ENCODE measurements at places on chromosomes 3 and 15.

- DNase-seq: no peak
These were observed 775 bp downstream of the C3orf33 start for GRCh38 chr3:155805204-155805801.

GRCh38 chr3:4153771-4154170 lies 149.4 kb upstream of the SETMAR start:
- no peak for DNase-seq

DNA sequence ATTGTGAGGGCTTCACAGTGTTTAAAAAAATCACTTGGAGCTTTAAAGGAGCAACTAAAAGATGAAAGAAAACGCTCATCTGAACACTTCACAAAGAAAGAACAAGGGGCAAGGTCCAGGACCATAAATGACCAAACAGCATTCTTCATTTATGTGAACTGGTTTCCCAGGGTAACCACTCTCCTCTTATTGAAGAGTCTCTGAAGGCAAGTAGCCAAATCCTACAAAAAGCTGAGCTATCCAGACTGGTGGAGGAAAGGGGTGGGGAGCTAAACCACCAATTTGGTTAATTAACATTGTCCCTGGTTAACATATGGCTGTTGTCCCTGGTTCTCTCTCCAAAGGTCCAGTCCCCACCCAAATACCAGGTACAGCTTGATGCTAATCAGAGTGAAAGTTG lies 58.1 kb downstream of the OSBPL10 start:
- DNase-seq: no peak

DNA sequence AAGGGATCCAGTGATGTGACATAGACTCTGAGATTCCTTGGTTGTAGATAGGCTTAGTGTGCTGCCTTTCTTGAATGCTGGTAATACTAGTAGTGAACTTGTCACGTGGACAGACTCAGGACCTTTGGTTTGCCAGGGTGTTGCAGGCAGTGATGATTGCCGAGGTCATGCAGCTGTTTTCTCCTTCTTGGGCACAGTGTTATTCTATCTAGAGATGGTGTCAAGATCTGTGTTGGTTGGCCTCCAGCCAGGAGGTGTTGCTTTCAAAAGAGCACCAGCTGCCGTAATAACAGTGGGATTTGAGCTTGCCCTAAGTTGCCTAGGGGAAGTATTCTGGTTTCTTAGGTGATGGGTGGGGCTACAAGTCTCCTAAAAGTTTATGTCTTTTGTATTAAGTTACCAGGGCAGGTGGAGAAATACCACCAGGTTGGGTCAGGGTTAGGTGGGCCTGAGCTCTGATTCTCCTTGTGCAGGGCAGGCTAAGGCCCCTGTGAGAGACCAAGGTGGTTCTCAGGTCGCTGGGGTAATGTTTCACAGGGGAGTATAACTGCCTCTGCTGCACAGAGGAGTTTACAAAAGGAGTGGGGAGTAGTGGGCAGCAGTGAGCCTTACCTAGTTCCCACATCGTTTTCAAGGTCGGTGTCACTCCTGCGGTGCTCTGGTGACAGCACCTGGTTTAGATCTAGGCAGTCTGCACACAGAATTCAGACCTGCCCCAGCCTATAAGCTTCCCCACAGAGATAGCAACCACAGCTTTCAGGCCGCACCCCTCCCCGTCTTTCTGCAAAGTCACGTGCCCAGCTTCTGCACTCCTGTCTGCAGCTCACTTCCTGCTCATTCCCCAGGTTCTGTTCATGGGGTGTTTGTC lies 350.3 kb downstream of the DOCK3 start:
- peak; percentile 71 for DNase-seq

DNA sequence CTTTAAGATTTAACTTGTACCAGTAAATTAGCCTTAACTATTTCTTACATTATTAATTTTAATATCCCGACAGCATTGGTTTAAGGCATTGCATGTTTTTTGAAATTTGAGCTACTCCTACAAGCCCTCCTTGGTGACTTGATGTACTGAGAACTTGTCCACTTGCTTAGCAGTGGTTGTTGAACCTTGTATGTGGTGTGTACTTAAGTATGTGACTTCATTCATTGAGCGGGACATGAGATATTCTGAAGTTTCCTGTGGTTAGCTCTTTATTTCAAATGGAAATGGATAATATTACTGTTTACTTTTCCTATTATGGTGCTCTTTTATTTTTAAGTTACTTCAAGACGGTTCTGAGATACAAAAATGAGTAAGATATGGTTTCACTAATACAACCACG lies 3.6 kb upstream of the COL6A5 start:
- DNase-seq: no peak

GRCh38 chr3:56144805-56145204 lies 323.5 kb downstream of the ERC2 start:
- no peak for DNase-seq

DNA sequence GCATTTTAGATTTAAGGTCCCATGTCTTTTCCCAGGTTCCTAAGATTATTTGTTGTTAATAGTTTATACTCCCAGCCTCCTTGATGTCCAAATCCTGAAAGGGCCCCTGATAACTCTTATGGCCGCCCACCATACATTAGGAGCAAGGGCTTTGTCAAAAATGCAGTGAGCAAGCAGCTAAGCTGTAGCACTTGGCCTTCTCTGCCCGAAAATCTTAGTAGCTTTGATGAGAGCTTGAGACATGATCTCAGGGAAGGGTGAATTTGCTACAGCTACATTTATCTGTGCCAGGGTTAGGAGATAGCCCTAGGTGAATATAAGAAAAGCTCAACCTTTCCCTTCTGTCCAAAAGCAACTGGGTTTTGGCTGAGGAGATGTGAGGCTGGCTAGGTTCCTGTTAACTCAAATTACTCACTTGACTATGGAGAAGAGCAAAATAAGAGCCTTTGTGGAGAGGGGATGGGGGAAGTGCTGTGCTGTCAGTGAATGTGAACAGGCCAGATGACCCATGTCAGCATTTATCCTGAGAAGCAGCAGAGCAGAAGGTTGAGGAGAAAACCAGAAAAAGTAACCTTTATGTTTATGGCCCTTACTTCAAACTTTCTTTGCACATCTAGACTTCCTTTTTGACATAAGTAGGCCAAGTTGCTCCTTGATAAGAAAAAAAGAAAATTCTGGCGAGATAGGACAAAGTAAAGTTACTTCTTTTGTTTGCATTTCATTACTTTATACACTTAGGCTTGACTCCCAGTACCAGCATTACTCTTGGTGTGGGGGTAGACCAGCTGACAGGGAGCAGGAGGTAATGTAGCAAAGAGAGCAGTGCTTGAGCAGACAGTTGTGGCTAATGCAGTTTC lies 21.1 kb downstream of the MAPK6 start:
- DNase-seq: no peak

DNA sequence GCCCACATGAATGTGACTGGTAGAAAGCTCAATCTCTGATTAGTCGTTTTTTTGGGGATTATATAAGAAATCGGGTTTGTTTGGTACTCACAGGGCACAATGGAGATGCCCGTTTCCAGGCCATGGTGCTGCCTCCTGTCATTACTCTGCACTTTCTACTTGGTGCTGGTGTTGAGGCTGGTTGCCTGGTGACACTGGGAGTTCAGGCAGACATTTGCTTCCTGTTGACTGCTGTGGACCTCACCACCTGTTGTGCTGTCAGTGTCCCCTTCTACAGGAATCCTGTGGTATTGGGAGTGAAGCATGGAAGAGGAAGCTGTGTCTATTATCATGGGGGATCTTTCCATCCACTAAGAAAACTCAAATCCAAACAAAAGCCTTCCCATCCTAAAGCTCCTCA lies 227.2 kb upstream of the TBL1XR1 start:
- DNase-seq: no peak

DNA sequence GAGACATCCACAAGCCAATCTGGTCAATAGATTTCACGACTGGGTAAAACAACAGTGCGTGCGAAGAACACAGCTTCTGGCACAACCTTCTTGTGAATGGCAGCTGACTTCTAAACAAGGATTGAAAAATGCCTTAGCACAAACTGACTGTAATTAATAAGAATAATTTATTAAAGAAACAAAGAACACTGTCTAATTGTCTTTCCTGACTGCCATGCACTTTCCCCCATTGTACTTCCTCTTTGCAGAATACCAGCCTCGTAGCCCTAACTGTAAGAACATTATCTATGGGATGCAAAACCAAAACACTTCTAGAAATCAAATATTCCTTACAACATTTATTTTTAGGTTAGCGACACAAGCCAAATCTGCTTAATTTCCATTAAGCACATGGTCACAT lies 6.5 kb downstream of the FOXP1 start:
- DNase-seq: no peak

GRCh38 chr15:99250494-99250856 lies 806 bp upstream of the LRRC28 start:
- no peak for DNase-seq

- DNase-seq: no peak
These were observed 102.7 kb downstream of the PLOD2 start for GRCh38 chr3:146058241-146058640.

DNA sequence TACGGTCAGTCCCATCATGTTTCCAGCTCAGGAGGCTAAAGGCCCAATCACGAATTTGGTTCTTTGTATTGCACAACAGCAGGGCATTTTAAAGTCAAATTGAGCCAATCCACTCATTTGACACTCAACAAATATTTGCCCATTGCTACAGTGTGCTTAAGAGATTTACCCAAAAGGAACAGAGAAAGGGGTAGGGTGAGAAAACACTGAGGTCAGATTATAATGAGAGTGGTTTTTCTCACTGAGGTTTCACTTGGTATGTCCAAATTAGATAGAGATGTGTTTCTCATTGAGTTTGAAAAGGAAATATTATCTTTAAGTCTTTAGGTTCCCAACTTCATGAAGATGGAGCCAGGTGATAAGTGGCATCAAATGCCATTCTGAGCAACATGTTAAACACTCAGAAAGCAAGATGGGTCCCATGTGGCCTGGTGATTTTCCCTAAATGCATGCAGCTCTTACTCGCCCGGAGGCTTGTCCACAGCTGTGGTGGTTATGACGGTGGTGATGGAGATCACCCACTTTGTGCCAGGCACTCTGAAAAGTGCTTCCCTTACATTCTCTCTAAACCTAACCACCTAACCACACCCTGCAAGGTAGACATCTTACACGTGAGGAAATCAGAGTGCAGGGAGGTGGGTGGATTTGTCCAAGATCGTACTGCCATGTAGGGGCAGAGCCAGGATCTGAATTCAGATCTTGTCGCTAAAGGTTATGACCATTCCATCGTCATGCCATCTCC lies 31.2 kb upstream of the USP3 start:
- no peak for DNase-seq

- no peak for DNase-seq
These were observed 102.6 kb downstream of the GMPS start for GRCh38 chr3:155972885-155973584.

DNA sequence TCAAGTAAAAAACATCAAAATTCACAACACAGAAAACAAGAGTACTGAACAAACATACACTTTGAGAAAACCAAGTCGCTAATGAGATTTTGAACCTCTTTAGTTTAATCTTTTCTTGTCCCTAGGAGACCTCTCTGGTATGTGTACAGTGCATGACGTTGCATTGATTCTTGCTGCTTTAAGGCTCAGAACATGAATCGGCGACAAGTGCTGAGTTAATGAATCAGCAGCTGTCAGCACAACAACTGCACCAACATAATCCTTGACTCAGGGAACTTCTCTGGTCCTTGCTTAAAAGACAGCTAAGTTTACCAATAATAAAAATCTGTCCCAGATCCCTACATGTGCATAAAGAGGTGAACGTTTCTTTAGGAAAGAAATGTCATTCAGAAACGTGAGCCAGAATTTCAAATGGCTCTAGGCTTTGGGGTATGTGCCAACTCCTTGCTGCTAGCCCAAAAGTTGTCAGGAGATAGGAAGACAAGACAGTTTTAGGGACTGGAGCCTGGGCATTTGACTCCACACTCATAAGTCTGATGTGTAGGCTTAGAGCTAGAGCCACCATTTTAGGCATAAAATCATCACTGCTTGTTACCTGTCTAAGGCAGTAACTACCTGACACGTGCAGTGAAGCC lies 86.9 kb downstream of the IL5RA start:
- DNase-seq: no peak

DNA sequence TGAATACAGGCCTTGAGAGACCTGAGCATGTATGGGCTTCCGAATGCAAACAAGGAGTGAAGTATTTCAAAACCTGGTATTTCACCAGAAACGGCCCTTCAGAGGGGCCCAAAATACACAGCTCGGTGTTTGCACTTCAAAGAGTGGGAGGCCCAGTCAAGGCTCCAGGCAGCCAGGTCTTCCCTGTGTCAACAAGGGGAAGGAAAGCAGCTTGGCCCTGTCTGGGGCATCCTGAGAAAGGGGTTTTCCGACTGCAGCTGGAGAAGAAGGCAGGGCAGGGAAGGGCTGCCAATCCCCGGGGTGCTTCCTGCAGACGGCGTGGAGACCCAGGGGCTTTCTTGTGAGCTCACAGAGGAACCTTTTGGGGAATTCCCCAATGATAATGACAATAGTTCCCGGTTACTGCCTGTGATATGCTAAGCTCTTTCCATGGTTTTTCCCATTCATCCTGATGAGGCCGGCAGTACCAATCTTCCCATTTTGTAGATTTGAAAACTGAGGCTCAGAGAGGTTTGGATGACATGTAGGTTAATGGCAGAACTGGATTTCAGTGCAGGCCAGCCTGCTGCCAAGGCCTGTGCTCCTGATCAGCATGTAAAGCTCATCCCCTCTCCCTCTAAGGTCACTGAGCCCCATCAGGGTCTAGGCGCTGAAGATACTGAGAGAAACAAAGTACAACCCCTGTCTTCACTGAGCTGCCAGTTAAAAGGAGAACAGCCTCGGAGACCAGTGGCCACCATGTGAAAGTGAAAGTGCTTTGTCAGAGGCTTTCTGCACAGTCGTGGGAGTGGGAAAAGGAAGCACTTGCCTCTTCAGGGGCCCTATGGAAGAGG lies 43.0 kb upstream of the TLE3 start:
- peak; percentile 79 for DNase-seq

GRCh38 chr15:99504823-99505551 lies 60.8 kb upstream of the MEF2A start:
- no peak for DNase-seq

GRCh38 chr15:43029476-43029875 lies 76.4 kb downstream of the UBR1 start:
- DNase-seq: no peak

DNA sequence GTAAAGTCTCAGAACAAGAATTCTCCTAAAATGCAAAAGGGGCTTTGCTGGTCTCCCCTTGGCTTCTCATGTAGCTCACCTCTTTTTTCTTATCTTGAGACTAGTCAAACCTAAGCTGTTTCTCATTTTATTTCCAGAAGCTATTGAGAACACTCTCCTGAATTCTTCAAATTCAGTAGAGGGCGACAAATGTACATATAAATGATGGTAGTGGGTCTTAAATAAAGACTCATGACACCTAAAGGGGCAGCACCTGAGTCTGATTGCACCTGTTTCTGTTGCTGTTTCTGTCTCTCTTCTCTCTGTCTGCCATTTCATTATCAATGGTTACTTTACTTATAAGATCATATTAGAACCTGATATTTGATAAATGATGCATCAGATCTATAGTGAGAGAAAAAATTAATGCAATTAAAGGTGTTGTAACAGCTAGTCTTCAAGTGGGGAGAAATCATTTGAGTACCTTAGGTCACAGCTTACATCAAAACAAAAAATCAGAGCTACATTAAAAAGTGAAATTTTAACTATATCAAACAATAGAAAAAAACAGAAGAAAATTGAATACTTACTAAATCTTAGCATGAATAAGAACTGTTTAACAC lies 7.0 kb downstream of the ADIPOQ start:
- DNase-seq: no peak

GRCh38 chr3:58667704-58668103 lies 1.1 kb upstream of the FAM3D start:
- DNase-seq: no peak

- no peak for DNase-seq
These were observed 378.1 kb downstream of the NSUN3 start for GRCh38 chr3:94440767-94441493.

GRCh38 chr3:184354754-184355153 lies 6.7 kb downstream of the CLCN2 start:
- no peak for DNase-seq

GRCh38 chr3:119360736-119361462 lies 66.7 kb downstream of the ARHGAP31 start:
- DNase-seq: no peak

Measured in CD4-positive, alpha-beta T cell treated with Interleukin-15 for 1 hour (primary cell).